Esophagus muscularis mucosa (tissue), 4 donors: ENCODE measurements at places on chromosomes 6 and 20. TPM values are rescaled to one million over a fixed set of nuclear protein-coding genes. Genes with fewer than 3 reads are reported as not detected.

DNA sequence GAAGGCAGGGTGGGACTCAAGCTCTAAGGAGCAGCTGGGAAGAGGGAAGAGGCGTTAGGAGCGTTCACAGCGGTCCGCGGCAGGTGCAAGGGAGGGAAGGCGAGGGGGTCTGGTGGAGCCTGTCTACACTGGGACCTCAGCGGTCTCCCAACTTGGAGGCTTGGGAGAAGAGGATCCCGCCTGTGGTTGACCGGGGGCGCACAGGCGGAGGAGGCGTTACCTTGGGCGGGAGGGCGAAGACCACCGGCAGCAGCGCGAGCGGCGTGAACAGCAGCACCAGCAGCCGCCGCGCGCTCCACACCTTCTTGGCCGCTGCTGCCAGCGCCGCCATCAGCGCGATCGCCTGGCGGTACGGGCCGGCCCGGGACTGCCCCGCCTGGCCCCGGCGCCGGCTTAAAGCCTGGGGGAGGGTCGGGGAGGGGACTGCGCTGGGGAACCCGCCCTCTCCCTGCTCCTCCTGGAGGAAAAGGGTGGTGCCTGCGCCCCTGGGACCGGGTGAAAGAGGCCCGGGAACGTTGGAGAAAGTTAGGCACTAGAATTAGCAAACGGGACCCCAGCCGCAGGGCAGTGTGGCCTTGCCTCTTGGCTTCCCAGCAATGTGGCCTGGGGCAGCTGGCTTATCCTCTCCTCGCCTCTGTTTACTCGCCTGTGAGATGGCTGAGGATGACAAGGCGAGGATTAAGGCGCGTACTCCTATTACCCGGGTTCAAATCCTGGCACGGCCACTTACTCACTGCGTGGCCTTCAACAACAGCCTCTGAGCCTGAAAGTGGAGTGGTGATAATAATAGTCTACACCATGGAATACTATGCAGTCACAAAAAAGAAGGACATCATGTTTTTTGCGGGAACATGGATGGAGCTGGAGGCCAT is at the start of gene SLC13A3:
Gene SLC13A3, minus strand, starts transcription at position 369 of the 872 bp plus-strand sequence. Its CDS starts 38 bp downstream, at position 331.
- H3K27me3 ChIP-seq: no peaks in the 10 kb centered on the region
- H3K4me3 ChIP-seq: peak within 1 kb of the TSS; percentile 34
- no peak for DNase-seq
- H3K4me1 ChIP-seq: peaks cover 10% of the 10 kb centered on the region
- no peaks in the 10 kb centered on the region for H3K36me3 ChIP-seq
- H3K27ac ChIP-seq: no peak within 1 kb of the TSS

GRCh38 chr20:20860078-20860806 is 147.8 kb upstream of the RALGAPA2 start:
- DNase-seq: peak; percentile 91
- no peak overlapping the region for H3K4me3 ChIP-seq
- no peaks in the 10 kb centered on the region for H3K27me3 ChIP-seq
- no peaks in the 10 kb centered on the region for H3K4me1 ChIP-seq
- no peaks in the 10 kb centered on the region for H3K36me3 ChIP-seq
- no peak overlapping the region for H3K27ac ChIP-seq

- no peak for DNase-seq
- H3K36me3 ChIP-seq: no peaks in the 10 kb centered on the region
- H3K27me3 ChIP-seq: no peaks in the 10 kb centered on the region
- H3K4me1 ChIP-seq: no peaks in the 10 kb centered on the region
- no peak overlapping the region for H3K27ac ChIP-seq
Measured at GRCh38 chr20:58791286-58791685, 59.4 kb downstream of the GNAS-AS1 start.

Gene RARS2
- 19.1 TPM for total RNA-seq

- peaks cover 8% of the 10 kb centered on the region for H3K4me1 ChIP-seq
- DNase-seq: no peak
- no peak overlapping the region for H3K27ac ChIP-seq
- no peak overlapping the region for H3K4me3 ChIP-seq
- H3K27me3 ChIP-seq: no peaks in the 10 kb centered on the region
Measured at GRCh38 chr6:161413355-161413771, 139.5 kb upstream of the AGPAT4 start.

GRCh38 chr6:3619201-3619600 is 132.3 kb downstream of the PXDC1 start:
- DNase-seq: peak; percentile 50
- H3K27me3 ChIP-seq: no peaks in the 10 kb centered on the region
- no peaks in the 10 kb centered on the region for H3K36me3 ChIP-seq
- no peaks in the 10 kb centered on the region for H3K4me1 ChIP-seq

- no peak overlapping the region for H3K4me3 ChIP-seq
- H3K27me3 ChIP-seq: no peaks in the 10 kb centered on the region
- no peak for DNase-seq
- H3K36me3 ChIP-seq: peaks cover 45% of the 10 kb centered on the region
- H3K4me1 ChIP-seq: no peaks in the 10 kb centered on the region
Measured at GRCh38 chr6:125884634-125885371, 71.8 kb upstream of the HINT3 start.

GRCh38 chr6:141729146-141729545 is 403.6 kb upstream of the GJE1 start:
- DNase-seq: no peak
- H3K27me3 ChIP-seq: no peaks in the 10 kb centered on the region
- H3K4me3 ChIP-seq: no peak overlapping the region
- no peaks in the 10 kb centered on the region for H3K4me1 ChIP-seq
- no peaks in the 10 kb centered on the region for H3K36me3 ChIP-seq
- H3K27ac ChIP-seq: no peak overlapping the region

DNA sequence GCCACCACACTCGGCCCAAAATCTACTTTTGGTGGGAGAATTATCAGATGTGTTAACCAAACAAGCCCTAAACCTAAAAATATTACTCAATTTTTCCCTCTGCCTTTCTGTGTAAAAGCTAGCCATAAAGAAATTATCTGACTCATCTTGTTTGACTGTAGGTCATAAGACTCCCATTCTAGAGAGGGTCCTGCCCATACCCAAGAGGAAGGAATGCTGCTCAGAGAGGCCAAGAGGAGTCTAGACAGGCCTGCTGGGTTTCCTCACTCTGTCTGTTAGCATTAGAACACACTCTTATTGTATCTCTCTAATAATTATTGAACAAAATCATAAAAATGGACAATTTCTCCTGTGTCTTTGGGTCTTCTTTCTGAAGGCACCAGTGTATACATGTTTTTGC is 26.1 kb downstream of the C6orf141 start:
- H3K27me3 ChIP-seq: no peaks in the 10 kb centered on the region
- no peaks in the 10 kb centered on the region for H3K36me3 ChIP-seq
- H3K4me3 ChIP-seq: no peak overlapping the region

- no peaks in the 10 kb centered on the region for H3K27me3 ChIP-seq
- H3K27ac ChIP-seq: no peak overlapping the region
- H3K36me3 ChIP-seq: peaks cover 79% of the 10 kb centered on the region
- H3K4me1 ChIP-seq: peaks cover 6% of the 10 kb centered on the region
- no peak for DNase-seq
Measured at GRCh38 chr6:158608221-158608620, 36.3 kb downstream of the DYNLT1 start.

Gene AVP
- total RNA-seq: not detected

- no peaks in the 10 kb centered on the region for H3K27me3 ChIP-seq
- no peaks in the 10 kb centered on the region for H3K36me3 ChIP-seq
Measured at GRCh38 chr6:19303383-19303782, 533.8 kb upstream of the ID4 start.

DNA sequence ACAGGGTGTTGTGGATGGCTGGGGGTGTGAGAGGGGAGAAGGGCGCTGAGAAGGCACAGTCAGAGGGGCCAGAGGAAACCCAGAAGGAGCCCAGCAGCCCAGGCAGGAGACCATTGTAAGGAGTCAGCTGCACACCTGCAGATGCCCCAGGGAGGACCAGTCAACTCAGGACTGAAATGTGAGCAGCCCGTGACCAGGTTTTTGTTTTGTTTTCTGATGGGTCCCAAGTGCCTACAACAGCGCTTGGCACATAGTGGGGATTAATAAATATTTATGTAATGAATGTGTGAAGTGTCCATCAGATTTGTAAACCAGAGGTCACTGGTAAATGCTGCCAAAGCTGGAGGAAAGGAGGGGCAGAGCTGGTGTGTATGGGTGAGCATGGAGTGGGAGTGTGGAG is 30.2 kb downstream of the TRAM2 start:
- H3K36me3 ChIP-seq: no peaks in the 10 kb centered on the region
- no peak overlapping the region for H3K4me3 ChIP-seq
- no peak overlapping the region for H3K27ac ChIP-seq
- H3K27me3 ChIP-seq: no peaks in the 10 kb centered on the region
- H3K4me1 ChIP-seq: peaks cover 84% of the 10 kb centered on the region
